ENCODE measurements at places on chromosomes 7 and 10.
A peak's percentile ranks its signal among the peaks of the same experiment; 100 is the strongest.

DNA sequence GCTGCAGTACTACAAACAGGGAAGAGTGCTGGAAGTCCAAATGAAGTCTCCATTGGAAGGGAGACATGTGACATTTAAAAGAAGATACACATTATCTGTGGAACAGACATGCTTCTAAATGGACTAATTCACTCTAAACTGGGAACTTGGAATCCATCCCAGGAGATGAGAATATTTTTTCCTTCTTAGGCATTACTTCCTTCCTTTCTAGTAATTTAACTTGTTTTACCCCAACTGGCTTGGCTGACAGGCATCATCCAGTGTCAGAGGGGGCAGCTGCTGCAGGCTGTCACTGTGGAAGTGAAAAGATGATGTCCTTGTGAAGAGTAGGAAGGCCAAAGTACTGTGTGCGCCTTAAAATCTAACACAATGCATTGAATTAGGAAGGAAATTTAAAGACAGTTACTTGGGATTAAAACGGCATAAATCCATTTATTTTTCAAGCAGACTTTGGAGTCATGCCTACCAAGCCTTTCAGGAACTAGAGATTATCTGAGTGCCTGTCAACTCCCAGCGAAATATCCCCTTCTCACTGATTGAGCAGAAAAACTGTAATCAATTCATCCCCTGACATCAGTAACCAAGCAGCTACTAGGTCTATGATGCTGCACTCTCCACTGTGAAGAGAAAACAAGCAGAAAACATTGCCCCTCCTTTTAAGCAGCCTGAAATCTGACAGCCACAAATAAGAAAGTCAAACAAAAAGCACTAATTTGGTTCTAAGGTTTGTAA is 161.2 kb downstream of the DGKI start:
- DNase-seq = no peak

- no peak for DNase-seq
These were observed 23.5 kb downstream of the HEPACAM2 start for GRCh38 chr7:93202594-93203250.

DNA sequence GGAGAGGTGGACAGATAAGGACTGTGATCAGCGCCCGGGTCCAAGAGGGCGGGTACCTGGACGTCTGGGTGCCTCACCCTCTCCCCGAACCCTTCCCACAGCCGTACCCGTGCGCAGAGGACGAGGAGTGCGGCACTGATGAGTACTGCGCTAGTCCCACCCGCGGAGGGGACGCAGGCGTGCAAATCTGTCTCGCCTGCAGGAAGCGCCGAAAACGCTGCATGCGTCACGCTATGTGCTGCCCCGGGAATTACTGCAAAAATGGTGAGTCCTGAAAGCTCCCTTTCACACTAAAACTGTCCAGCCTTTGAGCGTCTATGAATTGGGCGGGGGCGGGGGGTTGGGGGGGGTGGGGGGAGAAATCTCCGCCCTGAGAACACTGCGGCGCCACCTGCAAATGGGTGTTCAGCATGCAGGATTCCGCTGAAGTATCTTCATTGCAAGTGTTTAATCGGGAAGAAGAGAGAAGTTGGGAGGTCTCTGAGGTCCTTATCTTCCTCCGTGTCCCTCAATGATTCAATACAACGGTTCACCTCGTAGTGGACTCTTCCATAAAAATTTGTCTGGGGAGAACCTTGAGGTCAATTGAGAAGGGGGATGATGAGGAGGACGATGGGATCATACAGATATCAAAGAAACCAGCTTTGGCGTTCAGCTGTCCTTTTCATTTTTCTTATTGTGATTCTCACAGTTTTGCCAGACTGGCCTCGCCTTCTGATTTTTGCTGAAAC is 906 bp downstream of the DKK1 start:
- peak; percentile 56 for DNase-seq

DNA sequence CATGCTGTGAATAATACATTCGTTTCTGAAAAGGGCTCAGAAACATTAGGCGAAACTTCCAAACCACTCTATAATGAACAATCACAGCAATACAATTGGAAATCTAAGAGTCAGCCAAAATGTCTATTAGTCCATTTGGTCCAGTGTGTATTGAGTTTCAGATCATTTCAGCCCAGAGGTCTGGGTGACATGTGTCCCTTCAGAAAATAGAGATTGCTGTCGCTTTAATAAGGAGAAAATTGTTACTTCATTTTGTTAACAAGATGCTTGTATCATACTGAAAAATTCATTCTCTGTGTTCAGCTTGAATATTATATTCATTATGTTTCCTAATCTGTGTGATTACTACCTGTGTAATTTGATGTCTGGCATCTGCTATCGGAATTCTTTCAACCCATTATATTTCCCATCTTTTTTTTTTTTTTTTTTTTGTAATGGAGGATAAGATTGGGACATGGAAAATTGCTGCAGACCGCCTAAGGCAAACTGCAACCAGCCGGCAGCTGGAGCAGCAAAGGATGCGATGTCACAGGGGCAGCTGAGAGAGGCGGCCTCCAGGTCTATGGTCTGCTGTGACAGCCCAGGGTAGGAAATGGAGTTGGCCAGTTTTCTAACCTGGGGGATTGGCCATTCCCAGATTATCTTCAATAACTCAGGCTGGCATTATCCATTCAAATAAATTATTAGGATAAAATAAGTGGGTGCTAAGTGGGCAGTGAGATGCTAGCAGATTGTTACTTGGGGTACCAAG is 170.9 kb upstream of the NPVF start:
- no peak for DNase-seq

DNA sequence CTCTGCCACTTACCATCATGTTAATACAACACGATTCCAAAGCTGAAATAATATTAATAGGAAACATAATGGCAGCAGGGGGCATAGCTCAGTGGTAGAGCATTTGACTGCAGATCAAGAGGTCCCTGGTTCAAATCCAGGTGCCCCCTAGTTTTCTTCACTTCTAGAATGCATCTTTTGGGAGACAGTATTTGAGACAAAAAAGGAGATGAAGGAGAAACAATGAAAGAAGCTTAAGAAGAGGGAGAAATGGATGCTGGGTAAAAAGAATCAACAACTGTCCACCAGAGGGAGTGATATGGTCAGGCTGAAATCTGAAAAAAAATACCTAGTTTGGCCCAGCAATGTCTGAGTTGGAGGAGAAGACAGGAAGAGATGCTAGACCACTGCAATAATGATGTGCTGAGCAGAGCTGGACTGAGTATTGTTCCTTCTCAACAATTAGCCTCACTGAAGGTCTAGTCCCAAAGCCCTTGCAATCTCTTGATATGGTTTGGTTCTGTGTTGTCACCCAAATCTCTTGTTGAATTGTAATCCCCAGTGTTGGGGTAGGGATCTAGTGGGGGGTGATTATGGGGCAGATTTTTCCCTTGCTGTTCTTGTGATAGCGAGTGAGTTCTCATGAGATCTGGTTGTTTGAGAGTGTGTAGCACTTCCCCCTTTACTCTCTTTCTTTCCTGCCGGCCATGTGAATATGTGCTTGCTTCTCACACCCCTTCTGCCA is 48.3 kb downstream of the ZNF783 start:
- peak; percentile 73 for DNase-seq

DNA sequence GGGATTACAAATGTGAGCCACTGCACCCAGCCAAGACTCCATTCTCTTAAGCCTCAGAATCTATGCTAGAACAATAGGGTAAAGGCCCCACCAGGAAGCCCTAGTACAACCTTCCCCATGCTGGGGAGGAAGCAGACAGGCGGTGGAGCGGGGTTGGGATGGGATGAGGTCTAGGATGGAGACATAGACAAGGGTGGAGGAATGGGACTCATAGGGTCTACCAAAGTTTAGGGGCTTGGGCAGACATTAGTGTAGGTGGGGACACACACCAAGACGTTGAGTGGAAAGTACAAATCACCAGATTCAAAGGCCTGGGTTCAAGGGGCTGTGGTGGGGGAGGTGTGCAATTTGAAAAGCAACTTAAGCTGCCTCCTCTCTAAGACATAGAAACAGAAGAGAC is 19.3 kb downstream of the PRSS2 start:
- DNase-seq = no peak

DNA sequence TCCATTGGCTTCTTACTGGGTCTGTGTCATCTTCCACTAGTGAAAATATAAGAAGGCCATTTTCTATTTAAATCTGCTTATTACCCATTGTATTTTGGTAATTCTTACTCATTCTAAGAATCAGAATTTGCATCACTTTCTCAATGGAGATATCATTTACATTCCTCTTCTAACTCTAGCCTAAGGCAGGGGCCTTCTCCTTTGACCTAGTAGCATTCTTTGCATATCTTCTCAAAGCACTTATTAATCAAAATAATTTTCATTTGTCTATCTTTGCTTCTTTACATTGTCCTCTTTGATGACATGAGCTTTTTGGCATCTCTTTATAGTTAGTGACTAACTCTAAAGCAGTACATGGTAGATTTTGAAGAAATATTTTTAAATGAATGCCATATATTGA is 400.9 kb upstream of the SEMA3D start:
- DNase-seq = peak; percentile 3

DNA sequence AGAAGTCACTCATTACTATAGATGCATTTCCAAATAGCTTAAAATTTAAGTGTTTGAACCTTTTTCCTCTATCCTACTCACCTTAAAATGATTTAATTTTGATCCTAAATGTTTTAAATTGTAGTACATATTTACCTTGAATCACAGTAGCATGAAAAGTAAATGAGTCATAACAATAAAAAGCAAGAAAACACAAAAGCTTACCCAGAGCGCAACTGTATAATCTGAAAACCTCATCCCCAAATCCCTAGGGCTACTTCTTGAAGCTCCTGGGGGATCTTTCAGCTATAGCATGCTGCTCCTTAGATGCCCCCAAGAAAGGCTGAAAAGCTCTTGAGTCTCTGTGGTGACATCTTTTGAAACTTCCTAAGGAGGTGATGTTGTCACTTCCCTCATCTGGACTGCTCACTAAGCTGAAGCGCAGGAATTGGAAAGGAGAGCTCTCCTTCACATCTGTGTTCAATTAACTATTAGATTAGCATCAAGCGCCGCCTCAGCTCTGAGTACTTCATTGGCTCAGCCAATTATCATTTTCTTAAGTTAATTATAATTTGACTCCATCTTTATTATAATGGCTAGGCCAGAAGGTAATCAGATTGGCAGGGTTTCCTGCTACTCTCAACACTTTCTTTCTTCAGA is 60.2 kb downstream of the SEMA3E start:
- no peak for DNase-seq

GRCh38 chr7:82449910-82450309 is 6.3 kb upstream of the CACNA2D1 start:
- no peak for DNase-seq

GRCh38 chr10:100568912-100569311 is 33.2 kb downstream of the HIF1AN start:
- DNase-seq = no peak

- DNase-seq = no peak
These were observed 20.2 kb upstream of the VOPP1 start for GRCh38 chr7:55592492-55592891.

DNA sequence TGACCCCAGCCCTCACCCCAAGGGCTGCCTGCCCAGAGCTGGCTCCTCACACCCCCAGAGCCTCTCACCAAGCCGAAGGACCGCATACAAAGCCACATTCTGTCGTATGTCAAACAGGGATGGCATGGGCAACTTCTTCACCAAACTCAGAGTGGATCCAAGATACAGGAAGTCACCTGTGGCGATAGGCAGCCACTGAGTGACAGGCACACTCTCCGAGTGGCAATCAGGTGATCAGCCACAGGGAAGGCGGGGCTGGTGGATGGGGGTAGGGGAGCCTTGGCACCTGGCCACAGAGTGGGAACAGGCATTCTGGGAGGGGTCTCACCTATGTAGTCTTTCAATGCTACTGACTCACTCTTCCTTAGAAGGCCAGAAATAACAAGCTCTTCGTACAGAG is 7.1 kb upstream of the ASB10 start:
- DNase-seq = no peak

GRCh38 chr7:70616211-70616610 is 515.7 kb upstream of the GALNT17 start:
- no peak for DNase-seq

GRCh38 chr7:25007668-25008067 is 27.7 kb upstream of the OSBPL3 start:
- no peak for DNase-seq

- DNase-seq = no peak
These were observed 354.5 kb downstream of the TFEC start for GRCh38 chr7:115676080-115676479.

- no peak for DNase-seq
These were observed 19.4 kb upstream of the PDGFA start for GRCh38 chr7:538764-539685.

DNA sequence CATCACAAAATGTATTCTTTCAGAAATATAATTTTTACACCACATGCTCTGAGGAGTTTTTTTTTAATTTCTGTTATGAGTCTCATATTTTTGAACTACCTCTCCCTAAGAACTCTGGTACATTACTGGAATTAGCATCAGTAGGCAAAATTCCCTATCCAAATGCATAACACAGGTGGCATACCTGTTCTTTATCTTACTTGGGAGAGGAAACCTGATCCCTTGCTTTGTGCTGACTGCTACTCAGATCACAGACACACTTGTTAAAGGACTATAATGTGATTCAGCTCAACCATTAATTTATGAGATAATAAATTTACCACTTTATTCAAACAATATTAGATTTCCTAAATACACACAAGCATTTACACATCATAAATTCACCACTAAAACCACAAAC is 617.2 kb downstream of the GRM8 start:
- DNase-seq = no peak

GRCh38 chr7:12809476-12809875 is 122.0 kb downstream of the ARL4A start:
- DNase-seq = no peak

- no peak for DNase-seq
These were observed 38.8 kb upstream of the ZMYND11 start for GRCh38 chr10:96466-96865.

DNA sequence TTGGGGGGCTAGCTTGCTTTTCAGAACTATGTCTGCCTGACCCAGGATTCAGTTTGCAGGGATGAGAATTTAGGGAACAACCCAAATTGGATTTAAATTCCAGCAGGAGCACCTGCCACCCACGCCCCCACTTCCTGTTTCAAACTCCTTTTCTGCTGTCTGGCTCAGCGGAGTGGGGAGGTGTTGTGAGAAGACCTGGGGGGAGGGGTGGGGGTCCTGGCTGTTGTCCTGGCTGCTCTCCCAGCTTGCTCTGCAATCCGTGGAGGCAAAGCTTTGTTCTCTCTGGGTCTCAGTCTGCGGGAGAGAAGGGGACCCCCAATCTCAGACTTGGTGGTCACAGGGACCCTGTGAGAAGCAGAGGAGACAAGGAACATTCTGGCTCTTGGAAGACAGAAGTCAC is 799 bp downstream of the KCNK18 start:
- no peak for DNase-seq

- peak; percentile 81 for DNase-seq
These were observed 15.8 kb downstream of the MET start for GRCh38 chr7:116687801-116688201.

- no peak for DNase-seq
These were observed 5.1 kb downstream of the SHH start for GRCh38 chr7:155807065-155807671.

GRCh38 chr7:44802418-44803025 is 6.0 kb downstream of the PPIA start:
- no peak for DNase-seq

- no peak for DNase-seq
These were observed 890 bp downstream of the ZFYVE27 start for GRCh38 chr10:97737770-97738265.
